ENCODE measurements at places on chromosomes 4 and X. TPM values are rescaled to one million over a fixed set of nuclear protein-coding genes. Genes with fewer than 3 reads are reported as not detected.

Gene SCD5
- 1.0 TPM for total RNA-seq

Gene SUPT20HL2
- total RNA-seq: not detected

Gene F8A1
- total RNA-seq: 27.0 TPM

Gene SAGE1
- total RNA-seq: not detected
